ENCODE measurements at places on chromosomes 7 and 10.
A peak's percentile ranks its signal among the peaks of the same experiment; 100 is the strongest.

DNA sequence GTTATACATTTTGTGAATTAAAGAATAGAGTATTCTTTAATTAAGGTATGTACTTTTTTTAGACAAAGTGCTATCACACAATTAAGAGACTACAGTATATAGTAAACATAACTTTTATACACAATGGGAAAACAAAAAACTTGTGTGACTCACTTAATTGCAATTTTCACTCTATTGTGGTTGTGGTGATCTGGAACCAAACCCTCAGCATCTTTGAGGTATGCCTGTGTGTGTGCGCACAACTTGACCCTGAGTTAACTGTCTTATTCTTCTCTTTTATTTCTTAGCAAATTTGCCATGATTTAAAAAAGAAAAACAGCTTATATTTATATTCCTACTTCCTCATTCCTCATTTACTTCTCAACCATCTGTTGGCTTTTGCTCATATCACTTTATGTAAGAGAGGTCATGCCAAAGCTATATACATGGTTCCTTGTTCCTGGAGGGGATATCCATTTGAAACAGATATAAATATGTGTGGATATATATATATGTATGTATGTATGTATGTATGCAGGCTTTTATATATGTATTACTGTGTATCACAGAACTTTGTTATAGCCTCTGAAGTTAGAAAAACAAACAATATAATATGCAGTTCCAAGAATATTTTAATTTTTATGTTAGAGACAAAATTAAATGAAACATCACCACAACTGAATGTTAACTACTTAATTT, 259.5 kb upstream of the HGF start:
- DNase-seq, result no peak
- H3K27me3 ChIP-seq, result no peaks in the 10 kb centered on the region
- no peak overlapping the region for H3K27ac ChIP-seq
- H3K36me3 ChIP-seq, result no peaks in the 10 kb centered on the region
- H3K4me1 ChIP-seq, result no peaks in the 10 kb centered on the region

DNA sequence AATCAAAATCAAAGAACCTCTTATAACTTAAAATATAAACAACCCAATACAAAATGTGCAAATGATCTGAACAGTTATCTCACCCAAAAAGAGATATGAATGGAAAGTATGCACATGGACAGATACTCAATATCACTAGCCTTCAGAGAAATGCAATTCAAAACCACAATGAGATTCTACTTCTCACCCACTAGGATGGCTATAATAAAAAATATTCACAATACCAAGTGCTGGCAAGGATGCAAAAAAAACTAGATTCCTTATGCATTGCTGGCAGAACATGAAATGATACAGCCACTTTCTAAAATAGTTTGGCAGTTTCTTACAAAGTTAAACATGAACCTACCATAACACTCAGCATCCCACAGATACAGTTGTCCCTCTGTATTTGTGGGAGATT, 130.1 kb upstream of the LRRN3 start:
- no peaks in the 10 kb centered on the region for H3K27me3 ChIP-seq
- no peak for DNase-seq
- H3K4me3 ChIP-seq, result no peak overlapping the region
- H3K36me3 ChIP-seq, result peaks cover 2% of the 10 kb centered on the region
- H3K27ac ChIP-seq, result no peak overlapping the region
- peaks cover 8% of the 10 kb centered on the region for H3K4me1 ChIP-seq

DNA sequence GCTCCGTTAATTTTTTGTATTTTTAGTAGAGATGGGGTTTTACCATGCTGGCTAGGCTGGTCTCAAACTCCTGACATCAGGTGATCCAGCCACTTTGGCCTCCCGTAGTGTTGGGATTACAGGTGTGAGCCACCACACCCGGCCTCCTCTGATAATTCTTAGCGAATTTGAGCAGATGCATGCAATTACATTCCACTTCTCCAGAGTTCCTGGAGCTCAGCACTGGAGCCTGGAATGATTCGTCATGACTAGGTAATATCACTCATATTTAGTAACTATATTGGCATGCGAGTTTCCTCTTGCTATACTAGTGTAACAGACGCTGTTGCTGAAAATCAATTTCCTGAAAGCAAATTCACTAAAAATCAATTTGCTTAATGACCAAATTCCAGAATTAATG, 86.8 kb downstream of the MKX start:
- H3K36me3 ChIP-seq, result no peaks in the 10 kb centered on the region
- H3K4me3 ChIP-seq, result no peak overlapping the region
- DNase-seq, result no peak
- peaks cover 7% of the 10 kb centered on the region for H3K27me3 ChIP-seq
- H3K4me1 ChIP-seq, result no peaks in the 10 kb centered on the region
- H3K27ac ChIP-seq, result no peak overlapping the region

- peaks cover 62% of the 10 kb centered on the region for H3K4me1 ChIP-seq
- peak overlapping the region; percentile 98 for H3K4me3 ChIP-seq
- DNase-seq, result no peak
- H3K27ac ChIP-seq, result peak overlapping the region; percentile 94
- H3K27me3 ChIP-seq, result no peaks in the 10 kb centered on the region
- peaks cover 54% of the 10 kb centered on the region for H3K36me3 ChIP-seq
Observed at GRCh38 chr7:92830532-92831110, 5.8 kb downstream of the CDK6 start.

DNA sequence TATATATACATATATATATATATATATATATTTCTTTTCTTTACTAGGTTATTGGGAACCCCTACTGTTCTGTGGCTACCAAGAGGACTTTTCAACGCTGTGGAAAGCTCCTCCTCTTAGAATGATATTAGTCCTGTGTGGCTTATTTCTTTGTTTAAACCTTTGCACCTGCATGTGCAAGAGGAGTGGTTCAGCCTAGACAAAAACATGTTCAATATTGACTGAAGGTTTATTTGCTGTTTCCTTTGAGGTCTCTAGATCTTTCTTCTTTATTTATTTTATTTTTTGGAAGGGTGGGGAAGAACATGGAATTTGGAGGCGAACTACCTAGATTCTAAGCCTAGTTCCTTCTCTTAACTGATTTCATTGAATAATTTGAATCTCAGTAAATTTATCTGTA, 118.1 kb downstream of the GNAT3 start:
- H3K27ac ChIP-seq, result no peak overlapping the region
- no peak for DNase-seq
- H3K27me3 ChIP-seq, result no peaks in the 10 kb centered on the region
- no peak overlapping the region for H3K4me3 ChIP-seq

- H3K27me3 ChIP-seq, result no peaks in the 10 kb centered on the region
- H3K36me3 ChIP-seq, result no peaks in the 10 kb centered on the region
- no peak for DNase-seq
- no peak overlapping the region for H3K4me3 ChIP-seq
- no peak overlapping the region for H3K27ac ChIP-seq
Observed at GRCh38 chr7:147400221-147400689, 1190.3 kb upstream of the C7orf33 start.

GRCh38 chr7:144513334-144513733, 109.8 kb upstream of the NOBOX start:
- H3K36me3 ChIP-seq, result no peaks in the 10 kb centered on the region
- no peak overlapping the region for H3K4me3 ChIP-seq
- no peaks in the 10 kb centered on the region for H3K27me3 ChIP-seq
- H3K27ac ChIP-seq, result no peak overlapping the region
- DNase-seq, result no peak
- peaks cover 11% of the 10 kb centered on the region for H3K4me1 ChIP-seq

DNA sequence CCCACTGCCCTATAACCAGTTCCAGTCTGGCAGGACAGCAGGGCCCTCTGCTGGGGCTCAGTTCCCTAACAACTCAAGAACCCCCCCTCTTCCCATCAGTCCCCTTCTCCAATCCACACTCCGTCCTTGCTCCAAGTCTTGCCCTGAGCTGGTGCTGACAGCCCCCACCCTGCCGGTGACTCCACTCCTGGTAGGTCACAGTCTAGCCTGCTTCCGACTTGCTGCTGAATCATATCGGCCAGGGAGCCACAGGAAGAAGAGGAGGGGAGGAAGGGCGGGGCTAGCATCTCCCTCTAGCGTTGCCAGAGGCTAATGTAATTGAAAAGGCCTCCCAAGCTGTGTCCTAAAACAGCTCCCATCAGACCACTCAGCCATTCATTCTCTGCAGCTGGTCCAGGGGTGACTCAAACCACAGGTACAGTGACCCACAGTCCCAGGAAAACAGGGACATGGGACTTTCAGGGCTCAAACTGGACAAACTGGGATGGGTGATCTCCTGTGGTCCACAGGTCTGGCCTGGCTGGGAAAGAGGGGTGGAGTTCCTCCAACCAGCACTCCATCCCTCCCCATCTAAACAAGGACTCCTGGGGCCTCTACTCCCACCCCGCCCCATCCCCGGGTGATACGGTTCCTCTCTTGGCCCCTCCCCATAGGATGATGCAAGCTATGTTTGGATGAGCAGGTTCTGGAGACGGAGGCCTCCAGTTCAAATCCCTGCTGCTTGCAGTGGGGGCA, 158.8 kb downstream of the SH3PXD2A start:
- H3K27me3 ChIP-seq, result no peaks in the 10 kb centered on the region
- no peaks in the 10 kb centered on the region for H3K36me3 ChIP-seq
- H3K27ac ChIP-seq, result peak overlapping the region; percentile 87
- H3K4me1 ChIP-seq, result peaks cover 30% of the 10 kb centered on the region
